Activated CD8-positive, alpha-beta memory T cell treated with anti-CD3 and anti-CD28 coated beads for 36 hours (primary cell): ENCODE measurements at places on chromosomes 7 and 10. TPM values are rescaled to one million over a fixed set of nuclear protein-coding genes. Genes with fewer than 3 reads are reported as not detected.

SDK1 gene
- 0.15 TPM for total RNA-seq

RET gene
- 0.04 TPM for total RNA-seq

PTN gene
- total RNA-seq: not detected

TRIL gene
- not detected for total RNA-seq

ACTL6B gene
- total RNA-seq: not detected

FAM25C gene
- total RNA-seq: not detected

CYP26C1 gene
- 0.04 TPM for total RNA-seq

NKX2-3 gene
- total RNA-seq: not detected

TBX20 gene
- total RNA-seq: not detected

BLNK gene
- total RNA-seq: not detected

PTPN20 gene
- 0.70 TPM for total RNA-seq

RP9 gene
- 22.0 TPM for total RNA-seq

IFIT2 gene
- 1.2 TPM for total RNA-seq

CLCN1 gene
- not detected for total RNA-seq

MRLN gene
- total RNA-seq: not detected

ASB4 gene
- not detected for total RNA-seq

ADAM22 gene
- 4.8 TPM for total RNA-seq

PBLD gene
- 0.84 TPM for total RNA-seq

UPK3B gene
- total RNA-seq: 0.65 TPM

STK31 gene
- 0.38 TPM for total RNA-seq

RNF148 gene
- not detected for total RNA-seq

AGR2 gene
- total RNA-seq: not detected

SPRN gene
- total RNA-seq: not detected

UTF1 gene
- not detected for total RNA-seq

SLC13A1 gene
- total RNA-seq: not detected

RAPGEF5 gene
- total RNA-seq: 0.46 TPM

SLC18A3 gene
- not detected for total RNA-seq

PNLIPRP1 gene
- total RNA-seq: not detected

EMX2 gene
- total RNA-seq: not detected

SLC26A5 gene
- total RNA-seq: not detected

INSYN2A gene
- not detected for total RNA-seq

CABCOCO1 gene
- not detected for total RNA-seq

PRSS37 gene
- not detected for total RNA-seq
